ENCODE measurements at places on chromosomes 4 and X. TPM values are rescaled to one million over a fixed set of nuclear protein-coding genes. Genes with fewer than 3 reads are reported as not detected.

The CDKL5 gene
- total RNA-seq: 3.8 TPM

The USP17L15 gene
- total RNA-seq: not detected

The CFI gene
- total RNA-seq: 6.1 TPM

The SYP gene
- 0.53 TPM for total RNA-seq

The MAGEA2 gene
- not detected for total RNA-seq

Measured in SJSA1 (cell line).